Urinary bladder (tissue), 4 donors: ENCODE measurements at places on chromosomes 5 and 9.

DNA sequence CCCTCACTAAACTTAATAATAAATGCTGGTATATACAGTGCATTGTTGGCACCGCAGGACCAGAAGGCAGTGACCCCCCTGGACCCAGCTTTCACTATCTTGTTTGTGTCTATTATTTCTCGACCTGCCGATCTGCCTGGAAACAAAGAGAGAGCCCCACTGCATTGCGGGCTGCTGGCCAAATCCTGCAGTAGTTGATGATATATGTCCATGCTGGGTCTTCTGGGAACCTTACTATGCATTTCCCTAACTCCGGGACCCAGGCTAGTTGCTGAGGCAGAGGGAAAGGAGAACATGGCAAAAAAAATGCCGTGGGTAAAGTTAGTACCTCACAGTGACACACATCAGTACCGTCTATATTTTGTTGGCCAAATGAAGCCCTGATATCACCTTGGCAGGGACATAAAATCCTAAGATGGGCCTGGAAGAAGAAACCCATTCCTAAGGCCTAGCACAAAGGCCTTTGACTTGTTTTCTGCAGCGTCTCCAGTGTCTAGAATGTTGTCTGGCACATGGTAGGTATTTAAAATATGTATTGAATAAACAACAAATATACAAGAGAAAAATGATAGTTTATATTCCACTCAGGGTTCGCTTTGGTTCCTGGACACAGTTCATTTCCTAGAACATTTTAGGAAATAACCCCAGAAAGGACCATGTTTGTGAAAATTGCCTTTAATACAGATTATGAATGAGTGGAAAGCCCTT lies 46.1 kb downstream of the NMUR2 start:
- no peak for DNase-seq

- DNase-seq, result no peak
Measured at GRCh38 chr5:131999441-132000240, 11.8 kb downstream of the ACSL6 start.

GRCh38 chr5:121899346-121899745 lies 47.7 kb downstream of the FTMT start:
- DNase-seq, result no peak

DNA sequence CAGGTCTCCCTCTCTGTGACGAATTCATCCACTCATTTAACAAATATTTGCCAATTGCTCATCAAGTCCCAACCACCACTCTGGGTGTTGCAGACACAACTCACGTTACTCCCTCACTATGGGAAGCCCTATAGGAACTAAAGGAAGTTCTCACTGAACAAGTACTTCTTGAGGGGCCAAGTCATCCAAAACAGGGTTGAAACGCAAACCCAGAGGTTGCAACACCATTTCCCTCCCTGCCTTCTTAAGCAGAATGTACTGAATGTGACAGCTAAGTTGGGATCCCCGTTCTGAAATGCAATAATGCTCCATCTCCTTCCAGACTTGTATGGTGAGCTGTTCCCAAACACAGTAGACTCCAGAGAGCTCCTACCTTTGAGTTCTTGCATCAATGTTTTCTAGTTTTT lies 34.3 kb downstream of the EPB41L4B start:
- no peak for DNase-seq

- DNase-seq, result no peak
Measured at GRCh38 chr9:114086607-114087006, 8.5 kb upstream of the AMBP start.

- no peak for DNase-seq
Measured at GRCh38 chr5:162752612-162753011, 684.8 kb upstream of the CCNG1 start.

DNA sequence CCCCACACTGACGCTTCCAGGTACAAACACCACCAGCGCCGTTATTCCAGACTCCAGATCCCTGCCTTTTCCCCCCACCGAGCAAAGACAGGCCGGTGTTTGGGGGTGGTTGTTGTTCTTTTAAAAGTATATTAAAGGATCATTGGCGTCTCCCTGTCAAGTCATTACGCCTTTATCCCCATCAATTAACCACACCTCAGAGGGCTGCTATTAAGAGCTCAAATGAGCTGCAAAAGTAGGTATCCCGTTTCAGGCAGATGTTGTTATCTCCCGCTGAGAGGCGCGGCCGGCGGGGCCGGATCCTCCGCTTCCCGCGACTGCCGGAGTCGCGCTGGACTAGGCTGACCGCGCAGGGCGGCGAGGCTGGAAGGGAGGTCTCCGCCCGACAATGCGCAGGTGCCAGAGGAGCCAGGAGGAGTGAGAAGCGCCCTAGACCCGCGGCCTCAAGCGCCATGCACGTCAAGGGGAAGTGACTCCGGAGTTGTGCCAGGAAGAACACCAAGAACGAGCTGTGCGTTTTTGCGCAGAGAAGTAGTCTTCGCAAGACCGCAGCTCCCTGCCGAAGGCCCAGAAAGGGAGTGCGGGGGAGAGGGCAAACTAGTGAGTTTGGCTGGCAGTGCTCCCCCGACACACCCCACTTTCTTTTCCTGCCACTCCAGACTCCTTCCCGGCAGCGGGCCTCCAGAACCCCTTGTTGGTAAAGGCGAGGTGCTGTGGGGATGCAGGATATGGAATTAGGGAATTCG lies 8.2 kb downstream of the NR2F1-AS1 start:
- no peak for DNase-seq

DNA sequence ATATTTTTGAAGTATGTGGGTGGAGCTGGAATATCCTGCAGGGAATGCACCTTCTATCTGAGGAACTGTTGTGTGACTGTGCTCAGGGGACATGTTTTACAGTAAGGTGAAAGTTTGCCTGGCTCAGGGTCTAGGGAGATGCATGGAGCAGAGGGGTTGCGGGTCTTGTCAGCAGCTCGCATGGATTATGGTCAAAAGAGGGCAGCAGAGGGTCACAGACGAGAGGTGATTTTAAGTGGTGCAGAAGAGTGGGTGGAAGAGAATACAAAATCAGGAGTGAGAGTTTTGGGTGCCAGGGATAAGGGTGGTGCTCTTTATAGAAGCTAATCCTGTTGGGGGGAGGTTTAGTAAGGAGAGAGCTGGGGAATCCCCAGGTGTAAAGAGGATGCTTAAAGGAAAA lies 53.5 kb upstream of the GRIN3A start:
- DNase-seq, result no peak

DNA sequence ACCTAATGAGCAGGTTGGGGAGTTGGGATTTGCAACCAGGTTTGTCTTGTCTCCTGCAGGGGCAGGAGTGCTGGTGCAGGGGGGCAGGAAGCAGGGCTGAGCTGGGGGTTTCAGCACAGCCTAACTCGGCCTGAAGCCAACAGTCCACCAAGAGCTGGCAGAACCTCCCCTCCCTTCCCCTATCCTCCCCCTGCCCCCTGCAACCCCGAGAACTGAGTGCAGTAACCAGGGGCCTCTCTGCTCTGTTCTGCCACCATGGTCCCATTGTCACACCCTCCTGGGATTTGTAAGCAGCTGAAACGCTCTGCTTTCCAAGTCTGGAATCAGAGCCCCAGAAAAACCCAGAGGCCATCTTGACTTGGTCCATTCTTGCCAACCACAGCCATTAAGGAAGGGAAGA lies 72.9 kb downstream of the ARHGEF37 start:
- no peak for DNase-seq
